ENCODE measurements at places on chromosomes 13 and 19.

- DNase-seq: peak; percentile 54
Measured at GRCh38 chr13:68369739-68370138, 1139.6 kb upstream of the PCDH9 start.

DNA sequence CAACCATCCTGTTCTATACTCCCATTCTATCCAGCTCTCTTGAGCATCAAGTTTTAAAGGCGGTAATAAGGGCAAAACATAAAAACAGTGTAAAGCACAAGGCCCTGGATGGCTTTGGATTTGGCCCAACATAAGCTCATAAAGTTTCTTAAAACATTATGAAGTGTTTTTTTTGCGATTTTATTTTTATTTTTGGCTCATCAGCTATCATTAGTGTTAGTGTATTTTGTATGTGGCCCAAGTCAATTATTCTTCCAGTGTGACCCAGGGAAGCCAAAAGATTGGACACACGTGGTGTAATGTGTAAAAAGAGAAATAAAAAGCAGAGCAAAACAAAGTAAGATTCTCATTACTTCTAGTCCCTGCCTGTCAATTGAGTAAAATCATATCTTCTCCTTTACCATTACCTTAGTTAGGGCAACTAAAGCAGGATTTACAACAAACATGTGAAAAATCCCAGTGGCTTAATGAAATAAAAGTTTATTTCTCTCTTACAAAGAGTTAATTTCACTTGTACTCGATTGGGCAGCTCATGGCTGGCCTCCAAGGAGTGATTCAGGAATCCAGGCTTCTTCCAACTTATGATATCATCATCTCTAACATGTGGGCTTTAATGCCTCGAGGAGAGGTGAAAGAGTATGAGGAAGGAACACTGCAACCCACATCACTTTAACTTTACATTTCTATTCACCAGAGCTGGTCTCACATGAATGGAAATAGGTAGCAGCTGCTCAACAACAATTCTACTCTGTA, 725.2 kb upstream of the SLITRK1 start:
- no peak for DNase-seq

- DNase-seq: no peak
Measured at GRCh38 chr19:3770136-3770999, 1.7 kb downstream of the RAX2 start.

GRCh38 chr13:42876270-42876714, 94.9 kb downstream of the FAM216B start:
- no peak for DNase-seq

GRCh38 chr13:42216422-42216735, 55.6 kb upstream of the AKAP11 start:
- no peak for DNase-seq

DNA sequence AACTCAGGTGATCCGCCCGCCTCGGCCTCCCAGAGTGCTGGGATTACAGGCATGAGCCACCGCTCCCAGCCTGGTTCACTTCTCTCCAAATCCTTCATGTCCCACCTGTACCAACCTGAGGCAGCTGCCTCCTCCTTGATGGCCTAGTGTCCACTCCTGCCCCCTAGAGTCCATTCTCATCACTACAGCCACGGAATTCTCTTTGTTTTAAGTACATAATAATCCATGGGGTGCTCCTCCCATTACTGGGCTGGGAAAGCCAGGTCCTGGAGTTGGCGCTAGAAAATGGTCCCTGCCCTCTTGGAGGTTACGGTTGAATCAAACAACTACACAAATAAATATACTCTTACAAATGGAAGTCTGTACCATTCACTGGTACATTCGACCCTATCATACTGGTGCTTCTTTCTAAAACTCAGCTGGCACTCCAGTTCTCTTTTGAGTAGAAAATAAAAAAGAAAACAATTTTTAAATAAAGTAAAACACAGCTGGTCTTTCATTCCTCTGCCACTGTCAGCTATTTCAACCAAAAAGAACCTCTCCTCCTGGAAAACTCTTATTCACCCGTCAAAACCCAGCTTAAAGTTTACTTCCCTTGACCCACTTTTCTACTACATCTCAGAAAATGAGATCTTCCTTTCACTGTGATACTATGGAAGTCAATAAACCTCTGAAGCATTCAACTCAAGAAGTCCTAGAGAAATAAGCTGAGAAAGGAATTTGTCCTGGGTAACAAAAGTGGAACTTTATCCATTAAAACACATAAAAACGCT, 22.4 kb upstream of the ARHGEF18 start:
- DNase-seq: no peak

DNA sequence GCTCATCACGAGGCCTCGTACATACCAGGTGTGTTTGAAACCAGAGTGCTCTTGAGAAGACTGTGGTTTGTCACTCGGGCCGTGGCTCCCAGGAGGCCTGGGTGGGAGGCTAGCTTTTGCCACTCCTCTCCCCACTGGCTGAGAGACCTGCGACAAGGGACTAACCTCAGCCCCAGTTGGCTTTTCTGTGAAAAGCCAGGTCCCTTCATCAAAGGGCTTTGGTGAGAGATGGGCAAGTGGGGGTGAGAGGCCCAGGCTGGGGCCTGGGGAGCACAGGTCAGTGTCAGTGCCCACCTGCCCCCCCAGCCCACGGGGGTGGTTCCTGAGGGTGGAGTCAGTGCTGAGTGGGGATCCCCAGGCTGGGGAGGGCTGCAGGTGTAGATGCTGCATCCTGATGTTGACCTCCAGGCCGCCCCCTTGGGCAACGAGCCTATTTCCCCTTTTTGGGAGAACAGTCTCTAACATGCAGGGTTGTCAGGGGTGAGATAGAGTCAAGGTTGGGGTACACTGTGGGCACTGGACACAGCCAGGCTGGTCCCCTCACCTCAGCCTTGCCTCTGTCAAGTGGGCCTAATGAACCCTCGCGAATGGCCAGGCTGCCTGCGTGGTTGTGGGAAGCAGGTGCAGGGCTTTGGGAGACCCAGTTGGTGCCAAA, 661 bp downstream of the KCNJ14 start:
- DNase-seq: no peak

DNA sequence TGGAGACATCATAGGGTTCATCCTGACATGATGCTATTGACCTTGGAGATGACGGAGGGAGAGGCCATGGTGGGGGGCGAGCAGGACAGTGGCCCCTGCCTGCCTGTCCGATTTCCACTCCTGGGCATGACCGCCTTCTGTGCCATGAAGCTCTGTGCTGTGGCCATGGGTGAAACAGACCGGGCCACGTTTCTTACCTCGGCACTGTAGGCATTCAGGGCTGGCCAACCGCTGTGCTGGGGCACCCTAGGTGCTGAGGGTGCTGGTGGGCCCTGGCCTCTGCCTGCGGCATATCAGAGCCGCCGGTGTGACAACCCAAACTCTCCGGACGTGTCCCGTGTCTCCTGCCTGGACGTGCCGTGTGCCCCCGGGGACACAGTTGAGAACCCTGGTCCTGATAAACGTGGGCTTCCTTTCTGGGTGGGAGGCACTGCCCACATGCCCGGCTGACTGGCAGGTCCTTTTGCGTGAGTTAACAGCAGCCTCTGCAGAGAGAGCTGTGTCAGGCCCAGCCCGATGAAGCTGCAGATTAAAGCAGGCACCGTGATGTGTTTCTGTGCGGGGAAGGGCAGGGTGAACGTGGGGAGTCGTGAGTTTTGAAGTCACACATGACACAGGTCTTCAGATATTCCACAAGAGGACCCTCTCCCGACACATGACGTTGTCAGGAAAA, 46.5 kb downstream of the TMEM255B start:
- no peak for DNase-seq

DNA sequence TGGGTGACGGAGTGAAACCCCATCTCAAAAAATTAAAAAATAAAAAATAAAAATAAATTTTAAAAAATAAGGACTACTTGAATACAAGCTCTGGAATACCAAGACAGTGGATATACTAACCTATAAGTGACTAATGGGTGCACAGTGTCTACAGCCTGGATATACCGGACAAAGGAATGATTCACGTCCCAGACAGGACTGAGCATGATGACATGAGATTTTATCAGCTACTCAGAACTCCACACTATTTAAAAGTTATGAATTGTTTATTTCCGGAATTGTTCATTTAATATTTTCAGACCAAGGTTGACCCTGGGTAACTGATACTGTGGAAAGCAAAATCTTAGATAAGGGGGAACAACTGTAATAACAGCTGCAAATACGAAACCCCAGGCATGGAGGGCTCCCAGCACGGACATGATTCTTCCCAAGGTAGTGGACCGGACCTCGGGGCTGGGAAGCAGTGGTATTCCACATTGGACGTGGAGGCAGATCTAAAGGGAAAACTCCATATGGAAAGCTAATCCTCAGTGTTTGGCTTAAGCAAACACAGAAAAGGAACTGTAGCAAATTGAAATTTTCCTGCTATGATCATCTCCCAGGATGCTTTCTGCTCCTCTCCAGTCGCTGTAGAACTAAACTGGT, 102.6 kb upstream of the TSHZ3 start:
- DNase-seq: no peak

- no peak for DNase-seq
Measured at GRCh38 chr13:113905018-113905417, 41.1 kb upstream of the GAS6 start.

- no peak for DNase-seq
Measured at GRCh38 chr13:110326263-110326904, 19.3 kb downstream of the COL4A2 start.

DNA sequence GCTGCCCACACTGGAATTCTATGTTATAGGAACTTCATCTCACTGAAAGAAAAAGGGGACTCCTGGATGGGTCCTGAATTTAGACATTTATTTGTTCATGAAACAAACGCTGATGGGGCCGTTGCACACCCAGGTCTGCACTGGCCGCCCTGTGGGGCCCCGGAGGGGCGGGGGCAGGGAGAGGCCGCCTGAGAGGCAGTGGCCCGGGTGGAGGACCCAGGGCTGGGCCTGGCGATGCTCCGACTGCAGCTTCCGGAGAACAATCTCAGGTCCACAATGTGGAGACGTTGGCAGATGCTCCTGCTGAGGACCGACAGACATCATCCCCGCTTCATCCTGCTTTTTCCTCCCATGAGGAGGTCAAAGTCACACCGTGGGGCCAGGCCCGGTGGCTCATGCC, 16.3 kb upstream of the PTBP1 start:
- no peak for DNase-seq

DNA sequence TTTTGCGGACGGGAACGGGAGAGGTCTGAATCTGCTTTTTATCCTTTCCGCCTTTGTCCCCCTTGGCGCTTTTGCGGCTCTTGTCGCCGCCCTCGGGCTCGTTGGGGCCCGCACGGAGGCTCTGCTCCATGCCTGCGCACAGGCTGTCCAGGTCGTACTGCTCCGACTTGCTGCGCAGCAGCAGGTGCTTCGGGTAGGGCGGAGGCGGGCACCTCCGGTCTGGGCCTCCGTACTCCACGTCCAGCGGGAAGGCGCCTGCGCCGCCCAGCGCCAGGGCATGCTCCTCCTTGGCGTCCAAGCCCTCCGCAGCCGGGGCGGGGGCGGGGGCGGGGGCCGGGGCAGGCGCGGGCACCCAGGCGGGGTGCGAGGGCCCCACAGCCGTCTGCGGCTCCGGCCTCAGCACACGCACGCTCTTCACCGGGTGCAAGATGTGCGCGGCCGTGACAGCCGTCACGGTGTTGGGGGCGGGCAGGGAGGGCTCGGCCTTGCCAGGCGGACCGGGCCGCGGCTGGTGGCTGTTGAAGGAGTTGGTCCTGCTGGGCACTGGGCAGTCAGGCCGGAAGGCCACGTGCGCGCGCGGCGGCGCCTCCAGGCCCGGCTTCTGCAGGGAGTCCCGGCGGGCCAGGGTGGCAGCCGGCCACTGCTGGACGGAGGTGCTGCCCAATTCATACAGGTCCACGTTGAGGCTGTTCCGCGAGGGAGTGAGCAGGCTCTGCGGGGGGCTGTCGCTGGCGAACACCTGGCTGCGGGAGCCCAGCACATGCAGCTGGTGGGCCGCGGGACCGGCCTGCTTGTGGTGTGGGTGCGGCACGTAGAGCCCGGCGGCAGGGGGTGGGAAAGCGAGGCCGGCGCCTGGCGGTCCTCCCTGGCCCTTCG, 73.1 kb downstream of the LATS2 start:
- no peak for DNase-seq

DNA sequence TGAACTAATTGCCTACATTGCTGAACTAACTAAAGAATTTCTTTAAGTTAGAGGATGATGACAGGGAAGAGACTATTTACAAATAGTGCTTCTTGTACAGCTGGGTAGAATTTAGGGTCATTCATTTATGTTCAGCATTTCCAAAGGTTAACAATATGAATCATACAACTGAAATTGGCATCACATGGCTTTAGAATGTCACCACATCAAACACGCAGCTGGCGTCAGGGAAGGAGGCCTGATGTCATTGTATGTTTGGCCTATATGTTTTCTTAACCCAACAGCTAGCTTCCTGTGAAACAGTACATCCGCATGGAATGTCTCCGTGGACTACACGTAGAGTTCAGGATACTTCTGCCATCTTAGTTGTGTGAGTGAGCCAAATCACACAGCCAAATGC, 99.0 kb upstream of the TNFSF11 start:
- DNase-seq: no peak

DNA sequence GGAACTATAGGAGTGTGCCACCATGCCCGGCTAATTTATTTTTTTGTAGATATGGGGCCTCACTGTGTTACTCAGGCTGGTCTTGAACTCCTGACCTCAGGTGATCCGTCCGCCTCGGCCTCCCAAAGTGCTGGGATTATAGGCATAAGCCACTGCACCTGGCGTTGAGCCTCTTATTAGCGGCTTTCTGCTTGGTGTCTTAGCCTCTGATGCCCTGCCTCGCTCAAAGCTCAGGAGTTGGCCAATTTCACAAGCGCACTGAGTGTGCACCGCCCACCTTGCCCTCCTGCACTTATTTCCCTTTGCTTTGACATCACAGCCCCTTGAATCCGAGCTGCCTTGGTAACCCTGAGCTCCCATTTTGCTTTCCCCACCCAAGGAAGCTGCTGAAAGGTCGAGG, 10.1 kb downstream of the YIPF2 start:
- DNase-seq: peak; percentile 23

DNA sequence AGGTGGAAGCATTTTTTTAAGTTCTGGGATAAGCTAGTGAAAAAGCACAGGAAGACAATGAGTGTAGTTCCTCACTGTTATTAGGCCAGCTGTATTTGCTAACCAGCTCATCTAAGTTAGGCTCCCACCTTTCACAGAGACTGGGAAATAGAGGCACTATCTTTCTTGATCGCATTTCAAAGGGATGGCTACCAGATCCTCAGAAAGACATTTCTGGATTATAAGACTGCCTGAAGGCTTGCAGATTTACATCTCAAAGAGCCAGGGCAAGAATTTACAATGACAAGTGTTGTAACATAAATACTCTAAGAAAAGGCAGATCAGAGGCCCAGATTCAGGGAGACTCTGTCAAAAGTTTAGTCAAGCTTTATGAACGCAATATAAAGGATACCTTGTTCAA, 1005.5 kb downstream of the PCDH9 start:
- DNase-seq: no peak

GRCh38 chr13:88162076-88162702, 491.0 kb downstream of the SLITRK5 start:
- no peak for DNase-seq

DNA sequence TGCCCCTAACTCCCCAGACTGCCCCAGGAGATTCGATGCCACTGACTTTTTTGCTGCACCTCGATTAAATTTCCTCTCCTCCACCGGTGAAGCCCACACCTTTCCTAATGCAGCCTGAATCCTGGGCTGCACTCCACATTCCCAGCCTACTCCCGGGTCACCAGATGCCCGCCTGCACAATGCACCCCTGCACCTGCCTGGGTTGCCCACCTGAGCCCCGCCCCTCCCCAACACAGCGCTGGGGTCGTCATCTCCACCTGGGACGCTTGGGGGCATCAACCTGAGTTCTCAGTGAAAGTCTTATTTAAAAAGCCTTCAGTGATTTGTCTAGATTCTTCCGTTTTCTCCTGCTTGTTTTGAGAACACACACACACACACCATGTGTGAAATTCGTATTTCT, 24.5 kb upstream of the DPP9 start:
- DNase-seq: no peak

- DNase-seq: no peak
Measured at GRCh38 chr13:58239774-58240268, 608.3 kb downstream of the PCDH17 start.

- DNase-seq: no peak
Measured at GRCh38 chr19:45352914-45353796, 12.6 kb downstream of the KLC3 start.
